Esophagus squamous epithelium (tissue), 5 donors: ENCODE measurements at places on chromosomes 13 and 19. TPM values are rescaled to one million over a fixed set of nuclear protein-coding genes. Genes with fewer than 3 reads are reported as not detected.

GRCh38 chr13:48491423-48492095 is 41.3 kb downstream of the RCBTB2 start:
- no peak for DNase-seq

- no peak for DNase-seq
These were observed 1541.2 kb downstream of the SLITRK1 start for GRCh38 chr13:82341116-82341515.

DNA sequence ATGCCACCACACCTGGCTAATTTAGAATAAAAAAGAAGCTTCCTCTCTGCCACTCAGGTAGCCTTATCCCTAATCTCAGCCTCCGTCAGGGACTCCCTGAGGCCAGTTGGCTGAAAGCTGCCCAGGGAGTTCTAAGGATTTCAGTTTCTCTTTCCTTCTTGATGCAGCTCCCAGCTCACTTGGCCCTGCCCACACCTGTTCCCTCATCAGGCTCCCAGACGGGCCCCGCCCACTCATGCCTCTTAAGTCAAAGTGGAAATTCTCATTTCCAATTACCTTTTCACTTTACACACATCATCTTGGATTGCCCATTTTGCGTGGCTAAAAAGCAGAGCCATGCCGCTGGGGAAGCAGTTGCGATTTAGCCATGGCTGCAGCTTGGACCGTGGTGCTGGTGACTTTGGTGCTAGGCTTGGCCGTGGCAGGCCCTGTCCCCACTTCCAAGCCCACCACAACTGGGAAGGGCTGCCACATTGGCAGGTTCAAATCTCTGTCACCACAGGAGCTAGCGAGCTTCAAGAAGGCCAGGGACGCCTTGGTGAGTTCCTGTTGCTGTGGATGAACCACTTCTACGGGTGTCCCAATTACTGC is at the start of gene IFNL1:
TSS of gene IFNL1 (plus strand) at position 353 of the 591 bp plus-strand sequence. CDS start at position 368, 15 bp downstream.
- DNase-seq, result no peak

- no peak for DNase-seq
These were observed 12.5 kb downstream of the ALG5 start for GRCh38 chr13:36986462-36987240.

GRCh38 chr19:2983351-2984214 is 6.2 kb downstream of the TLE6 start:
- DNase-seq, result no peak

GRCh38 chr19:6059988-6060599 is 50.2 kb downstream of the RFX2 start:
- DNase-seq, result no peak

DNA sequence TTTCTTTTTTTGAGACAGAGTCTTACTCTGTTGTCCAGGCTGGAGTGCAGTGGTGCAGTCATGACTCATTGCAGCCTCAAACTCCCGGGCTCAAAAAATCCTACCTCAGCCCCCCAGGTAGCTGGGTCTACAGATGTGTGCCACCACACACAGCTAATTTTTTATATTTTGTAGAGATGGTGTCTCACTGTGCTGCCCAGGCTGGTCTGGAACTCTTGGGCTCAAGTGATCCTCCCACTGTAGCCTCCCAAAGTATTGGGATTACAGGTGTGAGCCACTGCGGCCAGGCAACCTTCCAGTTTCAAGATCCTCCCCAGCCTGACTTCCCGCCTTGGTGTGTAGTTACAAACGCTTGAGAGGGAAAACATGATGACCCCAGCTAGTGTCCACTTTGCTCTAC is 22.2 kb downstream of the CNFN start:
- DNase-seq, result no peak

DNA sequence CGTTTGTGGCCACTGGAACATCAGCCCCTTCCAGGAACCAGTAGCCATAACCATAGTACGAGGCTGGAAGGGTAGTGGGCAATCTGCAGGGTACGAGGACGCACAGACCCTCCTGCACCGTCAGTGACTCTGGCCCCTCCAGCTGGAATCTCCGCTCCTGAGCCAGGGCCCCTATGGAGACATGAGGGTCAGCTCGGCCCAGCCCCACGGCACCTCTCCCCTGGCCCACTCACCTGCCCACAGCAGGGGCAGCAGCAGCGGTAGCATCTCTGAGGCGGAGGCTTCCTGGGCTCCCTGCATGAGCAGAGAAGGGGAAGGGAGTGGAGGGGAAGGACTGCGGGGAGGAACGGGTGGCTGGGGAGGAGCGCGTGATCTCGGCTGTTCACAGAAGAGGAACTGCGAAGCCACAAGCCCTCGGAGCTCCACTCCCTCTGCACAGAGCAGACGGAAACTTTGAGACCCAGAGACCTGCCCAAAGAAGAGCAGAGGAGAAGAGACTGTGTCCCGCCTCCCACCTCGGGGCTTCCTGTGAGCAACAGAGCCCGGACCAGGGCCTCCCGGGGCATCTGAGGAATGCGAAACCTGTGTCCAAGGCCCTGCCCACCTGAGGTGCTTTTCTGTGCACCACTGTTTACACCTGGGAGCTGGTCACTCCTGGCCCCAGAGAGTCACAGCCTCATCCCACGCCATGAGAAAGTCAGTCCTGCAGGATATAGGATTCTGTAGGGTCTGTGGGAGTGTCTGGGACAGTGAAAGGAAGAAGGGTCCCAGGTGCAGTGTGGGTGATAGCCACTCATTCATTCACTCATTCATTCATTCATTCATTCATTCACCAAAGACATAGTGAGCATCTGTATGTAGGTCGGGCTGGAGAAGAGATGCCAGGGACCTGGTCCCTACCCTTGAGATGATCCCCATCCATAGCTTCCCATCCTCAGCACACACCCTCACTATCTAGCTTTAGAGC is at the start of gene SIGLEC6:
TSS of gene SIGLEC6 (minus strand) at position 322 of the 967 bp plus-strand sequence. CDS start at position 300, 22 bp downstream.
- peak; percentile 32 for DNase-seq

DNA sequence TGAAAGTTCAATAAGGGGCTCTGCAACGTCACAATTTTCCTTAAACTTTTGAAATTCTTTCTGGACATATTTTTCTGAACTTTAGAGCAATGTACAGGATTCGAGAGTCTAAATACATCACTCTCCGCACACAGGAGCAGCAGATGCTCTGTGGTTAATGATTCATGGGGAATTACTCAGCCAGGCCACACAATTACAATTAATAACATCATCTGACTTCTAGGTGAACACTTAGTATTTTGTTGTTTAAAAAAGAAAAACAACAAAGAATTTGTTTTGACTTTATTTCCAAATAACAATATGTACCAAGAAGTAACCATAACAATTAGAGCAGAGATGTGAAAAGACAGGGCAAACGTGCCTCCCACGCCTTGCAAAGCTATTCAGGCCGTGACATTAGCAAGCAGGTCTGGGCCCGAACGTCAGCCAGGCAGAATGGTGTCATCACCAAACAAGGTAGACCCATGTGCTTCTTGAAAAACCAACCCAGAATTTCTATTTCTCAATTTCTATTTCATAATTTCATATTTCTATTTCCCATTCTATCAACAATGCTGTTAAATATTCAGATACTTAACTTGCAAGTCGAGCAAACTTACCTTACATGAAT is 236.3 kb downstream of the COL4A1 start:
- no peak for DNase-seq

CFAP97D2 gene
- total RNA-seq, result not detected

DNA sequence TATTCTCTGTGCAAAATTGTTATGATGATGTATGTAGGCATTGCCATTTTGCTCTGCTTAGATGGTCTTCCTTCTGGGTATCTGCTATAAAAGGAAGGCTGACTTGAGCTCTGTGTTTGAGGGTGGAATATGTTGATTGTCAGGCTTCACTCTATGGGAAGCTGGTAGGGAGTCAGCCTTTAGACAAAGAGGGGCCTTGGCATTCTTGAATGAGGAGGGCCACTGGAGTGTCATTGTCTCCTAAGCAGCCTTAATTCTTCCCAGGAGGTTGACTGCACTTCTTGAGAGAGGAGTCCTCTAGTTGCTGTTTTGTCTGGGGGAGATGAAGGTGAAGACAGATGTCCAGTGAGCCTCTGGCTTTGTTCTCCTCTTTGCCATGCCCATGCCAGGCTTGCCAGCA is 266.8 kb downstream of the KCNRG start:
- no peak for DNase-seq

DNA sequence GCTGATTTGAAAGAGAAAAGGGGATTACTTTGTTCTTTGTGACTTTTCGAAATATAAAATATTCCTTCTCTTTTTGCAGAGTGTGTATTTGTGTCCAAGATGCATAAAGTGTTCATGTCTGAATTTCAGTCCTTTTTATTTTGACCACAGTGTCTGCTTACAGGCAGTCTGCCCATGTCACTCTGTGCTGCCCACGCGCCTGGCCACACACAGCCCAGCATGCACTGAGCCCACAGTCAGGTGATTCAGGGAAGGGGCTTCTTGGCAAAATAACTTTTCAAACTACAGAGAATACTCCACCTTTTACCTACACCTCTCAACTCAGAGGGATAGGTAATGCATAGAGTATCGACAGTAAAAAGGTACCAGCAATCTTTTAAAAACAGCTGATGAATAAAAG is 142.5 kb upstream of the TRPC4 start:
- DNase-seq, result no peak

DNA sequence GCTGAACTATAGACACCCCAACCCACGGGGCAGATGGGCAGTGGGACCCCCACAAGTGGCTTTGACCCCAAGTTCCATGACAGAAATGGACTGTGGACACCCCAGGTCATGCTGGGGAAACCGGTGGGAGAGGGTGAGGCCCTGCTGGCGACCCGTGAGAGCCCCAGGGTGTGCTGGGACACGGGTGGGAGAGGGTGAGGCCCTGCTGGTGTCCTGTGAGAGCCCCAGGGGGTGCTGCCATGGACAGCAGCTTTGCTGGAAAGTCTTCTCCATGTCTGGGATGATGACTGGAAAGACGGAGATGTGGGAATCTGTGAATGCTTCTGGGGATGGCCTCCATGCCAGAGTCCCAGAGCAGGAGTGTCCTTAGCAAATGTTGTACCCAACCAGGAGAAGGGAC is 148.4 kb downstream of the URI1 start:
- DNase-seq, result no peak

ASPDH gene
- not detected for total RNA-seq

ZSCAN1 gene
- not detected for total RNA-seq

DNA sequence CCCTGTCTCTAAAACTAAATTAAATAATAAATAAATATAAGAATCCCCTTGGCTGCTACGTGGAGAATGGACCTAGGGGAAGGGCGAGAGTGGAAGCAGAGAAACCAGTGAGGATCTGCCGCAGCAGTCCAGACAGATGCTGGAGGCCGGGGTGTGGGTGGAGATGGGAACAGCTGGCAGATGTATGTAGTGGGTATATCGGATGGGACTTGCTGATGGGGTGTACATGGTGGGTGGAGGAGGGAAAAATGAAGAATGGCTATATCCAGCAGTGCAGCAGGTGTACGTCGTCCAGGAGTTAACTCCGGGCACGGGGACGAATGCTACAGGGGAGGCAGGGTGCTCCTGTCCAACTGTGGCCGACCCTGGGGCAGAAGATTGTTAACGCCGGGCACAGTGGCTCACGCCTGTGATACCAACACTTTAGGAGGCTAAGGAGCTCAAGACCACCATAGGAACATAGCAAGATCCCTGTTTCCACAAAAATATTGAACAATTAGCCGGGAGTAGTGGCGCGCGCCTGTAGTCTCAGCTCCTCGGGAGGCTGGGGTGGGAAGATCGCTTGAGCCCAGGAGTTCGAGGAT is 654 bp downstream of the CEP89 start:
- DNase-seq, result no peak

ALG5 gene
- total RNA-seq, result 43.1 TPM

- no peak for DNase-seq
These were observed 42.2 kb downstream of the CCNE1 start for GRCh38 chr19:29854033-29854432.

GIPR gene
- total RNA-seq, result 0.44 TPM

DHDH gene
- total RNA-seq, result 2.9 TPM

CXCL17 gene
- 19.3 TPM for total RNA-seq

SUGP2 gene
- total RNA-seq, result 19.9 TPM

- DNase-seq, result no peak
These were observed 34.6 kb upstream of the ONECUT3 start for GRCh38 chr19:1718420-1719291.
